ENCODE measurements at places on chromosomes 4 and X.
A peak's percentile ranks its signal among the peaks of the same experiment; 100 is the strongest.

DNA sequence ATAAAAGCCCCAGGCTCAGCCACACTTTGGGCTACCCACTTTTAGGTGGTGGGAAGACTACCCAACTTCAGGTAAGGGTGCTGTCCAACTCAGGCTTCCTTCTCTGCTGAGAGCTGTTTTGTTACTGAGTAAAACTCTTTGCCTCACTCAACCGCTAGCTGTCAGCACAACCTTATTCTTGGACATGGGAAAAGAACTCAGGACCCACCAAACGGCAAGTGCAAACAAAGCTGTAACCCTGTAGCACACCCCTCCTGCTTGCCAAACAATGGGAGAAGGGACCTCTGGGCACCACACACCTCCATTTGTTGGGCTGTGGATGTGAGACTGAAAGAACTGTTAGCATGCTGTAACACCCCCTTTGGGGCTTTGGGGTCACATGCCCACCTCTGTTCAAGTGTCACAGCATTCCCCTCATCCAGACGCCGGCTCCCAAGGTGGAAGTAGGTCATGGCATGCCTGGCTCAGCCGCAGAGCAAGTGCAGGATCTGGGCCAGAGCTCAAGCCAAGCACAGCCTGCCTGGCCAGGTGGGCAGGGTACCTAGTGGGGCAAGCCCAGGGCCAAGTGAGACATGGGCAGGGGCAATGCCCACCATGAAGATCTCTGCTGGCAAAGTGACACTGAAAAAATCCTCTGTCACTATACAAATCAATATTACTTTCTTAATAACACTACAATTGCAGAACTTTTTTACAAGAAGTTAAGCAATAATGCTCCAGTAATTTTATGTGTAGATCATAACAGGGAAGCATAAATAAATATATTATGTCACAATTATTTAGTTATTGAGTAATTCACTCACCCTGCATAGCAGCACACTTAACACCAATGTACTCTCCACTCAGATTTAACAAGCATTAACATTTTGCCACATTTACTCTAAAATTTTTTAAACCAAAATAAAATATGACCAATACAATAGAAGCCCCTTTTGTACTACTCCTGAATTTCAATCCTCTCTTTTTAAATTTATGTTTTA lies 107.2 kb downstream of the TBCK start:
- no peak for DNase-seq

GRCh38 chrX:14673764-14674163 lies 144.4 kb downstream of the GLRA2 start:
- DNase-seq = no peak

GRCh38 chr4:87531621-87532020 lies 2.4 kb upstream of the SPARCL1 start:
- no peak for DNase-seq

DNA sequence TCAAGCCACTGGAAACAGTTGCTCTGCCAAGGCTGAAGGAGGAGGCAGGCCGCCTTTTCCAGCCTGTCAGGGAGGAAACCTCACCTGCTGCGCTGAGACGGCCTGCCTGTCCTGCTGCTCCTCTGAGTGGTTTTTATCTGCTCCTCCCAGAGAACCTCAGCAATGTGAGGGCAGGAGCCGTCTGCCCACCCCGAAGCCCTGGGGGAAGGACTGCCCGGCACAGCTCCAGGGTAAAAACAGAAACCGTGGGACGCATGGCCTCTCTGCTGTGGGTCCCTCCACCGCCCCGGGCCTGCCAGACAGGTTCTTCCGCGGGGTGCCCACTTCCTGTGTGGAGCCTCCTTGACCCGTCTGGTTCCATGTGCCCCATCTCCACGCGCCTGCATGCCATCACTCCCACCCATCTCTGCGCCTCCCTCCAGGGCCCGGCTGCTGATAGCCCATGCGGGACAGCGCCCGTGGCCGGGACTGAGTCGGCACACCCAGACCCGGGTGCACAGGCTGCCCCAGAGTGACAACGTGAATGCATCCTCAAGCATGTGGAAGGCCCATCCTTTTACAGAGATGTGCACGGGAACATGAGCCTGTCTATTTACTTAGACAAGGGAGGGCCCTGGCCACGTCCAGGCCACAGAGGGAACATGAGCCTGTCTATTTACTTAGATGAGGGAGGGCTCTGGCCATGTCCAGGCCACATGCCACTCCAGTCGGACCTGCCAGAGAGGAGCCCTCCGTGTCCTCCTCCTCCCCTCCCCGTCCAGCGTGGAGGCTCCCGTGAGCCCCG lies 4.0 kb upstream of the SLC49A3 start:
- DNase-seq = no peak

- DNase-seq = no peak
These were observed 45.9 kb upstream of the F9 start for GRCh38 chrX:139484591-139484990.

DNA sequence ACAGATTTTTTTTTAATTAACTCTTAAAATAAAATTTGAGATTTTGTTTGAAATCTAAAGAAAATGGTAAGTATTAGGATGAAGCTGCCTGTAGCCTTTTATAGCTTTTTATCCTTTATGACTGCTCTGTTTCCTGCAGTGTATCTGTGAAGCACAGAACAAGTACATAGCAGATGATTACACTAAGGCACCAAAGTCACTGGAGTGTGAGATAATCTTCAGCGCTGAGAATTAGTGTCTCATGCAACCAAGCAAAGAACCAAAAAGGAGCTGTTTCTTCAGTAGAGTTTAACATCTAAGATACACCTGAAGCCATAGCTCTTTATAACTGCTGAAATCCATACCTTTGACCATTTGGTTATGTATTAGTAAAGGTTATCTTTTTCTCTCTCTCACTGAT lies 1989.8 kb upstream of the PCDH10 start:
- DNase-seq = no peak

DNA sequence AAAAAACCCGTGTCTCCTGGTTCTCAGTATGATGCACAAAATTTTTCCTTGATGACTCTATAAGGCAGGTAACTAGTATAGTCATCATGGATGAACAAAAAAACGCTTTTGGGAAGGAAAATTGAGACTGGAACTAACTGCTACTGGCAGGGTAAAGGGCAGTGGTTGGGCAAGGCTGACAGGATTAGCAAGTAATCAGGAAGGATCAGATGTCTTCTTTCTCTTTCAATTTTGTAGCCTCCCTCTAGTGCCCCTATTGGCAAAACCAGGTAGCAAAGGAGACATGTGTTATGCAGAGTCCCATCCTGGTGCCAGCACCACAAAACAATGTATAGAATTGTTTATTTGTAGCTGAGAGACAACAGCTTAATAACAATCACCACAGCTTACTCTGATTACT lies 12.8 kb upstream of the SLITRK4 start:
- DNase-seq = no peak

- no peak for DNase-seq
These were observed 6.8 kb downstream of the TXK start for GRCh38 chr4:48127231-48127630.

GRCh38 chrX:11632732-11633131 lies 33.0 kb downstream of the ARHGAP6 start:
- no peak for DNase-seq

GRCh38 chr4:150145090-150145945 lies 67.1 kb downstream of the DCLK2 start:
- no peak for DNase-seq

DNA sequence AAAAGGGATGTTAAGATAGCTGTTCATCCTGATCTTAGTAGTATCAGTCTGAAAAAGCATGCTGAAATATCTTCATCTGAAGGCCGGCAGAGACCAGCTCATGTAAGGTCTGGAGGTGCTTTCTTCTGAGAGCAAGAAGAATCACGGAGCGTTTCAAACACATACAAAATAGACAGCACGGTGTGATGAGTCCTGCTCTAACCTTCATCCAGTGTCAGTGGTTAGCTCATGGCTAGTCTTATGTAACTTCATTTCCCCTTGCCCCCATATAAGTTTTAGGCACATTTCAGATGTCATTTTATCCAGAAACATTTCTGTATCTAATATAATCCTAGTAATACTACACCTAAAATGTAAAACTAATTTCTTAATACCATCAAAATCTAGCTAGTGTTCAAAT lies 27.8 kb downstream of the ADD1 start:
- DNase-seq = no peak

GRCh38 chrX:133005042-133005441 lies 46.6 kb upstream of the HS6ST2 start:
- DNase-seq = no peak

DNA sequence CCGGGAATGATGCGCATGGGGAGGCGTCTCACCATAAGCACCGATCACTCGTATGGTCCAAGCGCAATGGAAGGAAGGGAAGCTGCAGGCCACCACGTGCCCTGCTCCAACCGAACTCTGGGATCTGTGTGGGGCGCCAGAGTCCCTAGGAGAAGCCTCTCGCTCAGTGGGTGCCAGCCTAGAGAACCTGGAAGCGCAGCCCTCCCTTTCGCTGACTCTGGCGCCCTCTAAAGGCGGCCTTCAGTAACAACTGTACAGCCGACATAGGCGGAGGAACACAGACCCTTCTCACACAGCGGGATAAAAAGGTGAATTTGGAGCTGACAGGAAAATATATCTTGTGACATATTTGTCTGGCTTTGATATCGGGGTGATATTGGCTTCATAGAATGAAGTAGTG lies 76.0 kb downstream of the INTS6L start:
- DNase-seq = peak; percentile 4

DNA sequence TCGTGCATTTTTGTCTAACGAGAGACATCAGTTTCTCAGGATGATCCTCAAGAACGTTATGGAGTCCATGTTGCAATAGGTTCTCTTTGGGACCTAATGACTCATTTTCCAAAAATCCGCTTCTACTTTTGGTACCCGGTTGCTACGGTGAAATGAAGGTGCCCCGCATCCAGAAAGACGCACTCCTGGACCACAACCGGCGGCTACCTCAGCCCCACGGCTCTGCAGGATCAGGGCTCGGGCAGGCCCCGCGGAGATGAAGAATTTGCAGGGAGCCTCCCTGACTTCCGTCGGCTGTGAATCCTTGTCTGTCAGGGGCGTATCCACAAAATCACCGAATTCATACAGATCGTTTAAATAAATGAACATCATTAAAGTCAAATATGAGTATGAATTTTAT lies 15.6 kb downstream of the GTPBP6 start:
- no peak for DNase-seq

GRCh38 chr4:187378441-187378840 lies 617.1 kb upstream of the ZFP42 start:
- no peak for DNase-seq

DNA sequence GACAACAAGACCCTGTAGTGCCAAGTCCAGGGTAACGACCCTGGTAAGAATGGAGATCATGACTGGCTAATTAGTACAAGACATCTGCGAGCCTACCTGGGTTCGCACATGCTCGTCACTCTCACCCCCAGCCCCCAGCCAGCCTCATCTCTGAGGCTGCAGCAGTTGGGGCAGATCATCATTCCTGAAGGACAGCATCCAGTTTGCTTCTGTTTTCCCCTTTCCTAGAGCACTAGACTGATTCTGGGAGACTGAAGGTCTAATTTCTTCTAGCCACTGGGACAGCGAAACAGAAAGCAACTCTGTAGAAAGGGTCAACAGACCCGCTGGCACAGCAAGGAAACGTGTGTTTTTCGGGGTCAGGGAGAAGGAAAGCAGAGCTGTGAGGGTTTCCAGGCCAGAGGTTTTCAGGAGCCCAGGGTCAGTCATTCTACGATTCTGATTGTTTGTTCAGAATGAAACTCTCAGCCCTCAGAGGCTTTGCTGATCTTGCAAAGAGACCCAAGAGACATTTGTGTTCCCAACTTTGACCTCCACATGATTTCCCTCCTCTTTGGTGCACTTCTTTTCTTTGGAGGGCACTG lies 343.1 kb upstream of the NOCT start:
- no peak for DNase-seq

DNA sequence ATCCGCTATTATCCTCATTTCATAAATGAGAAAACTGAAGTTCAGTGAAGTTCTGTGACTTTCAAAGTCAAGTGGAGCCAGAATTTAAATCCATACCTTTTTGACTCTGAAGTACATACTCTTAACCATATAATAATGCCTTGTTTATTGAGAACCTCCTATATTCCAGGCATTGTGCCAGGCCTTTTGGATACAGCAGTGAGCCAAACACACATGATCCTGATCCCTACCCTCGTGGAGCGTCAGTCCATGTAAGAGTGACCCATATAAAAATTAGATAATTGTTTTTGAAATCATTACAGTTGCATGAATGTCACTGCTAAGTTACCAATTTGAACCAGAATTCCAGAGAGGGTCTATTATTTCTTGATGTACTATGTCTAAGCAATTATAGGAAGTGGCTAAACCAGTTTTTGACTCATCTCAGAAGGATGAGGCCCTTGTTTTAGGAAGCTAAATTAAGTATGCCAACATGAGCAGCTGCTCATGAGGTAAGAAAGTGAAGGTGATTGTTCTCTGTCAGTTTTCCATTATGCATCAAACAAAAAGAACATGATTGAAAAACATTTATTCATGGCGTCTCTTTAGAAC lies 289.5 kb downstream of the GLUD2 start:
- no peak for DNase-seq

- no peak for DNase-seq
These were observed 192.4 kb upstream of the EDNRA start for GRCh38 chr4:147288512-147288911.

DNA sequence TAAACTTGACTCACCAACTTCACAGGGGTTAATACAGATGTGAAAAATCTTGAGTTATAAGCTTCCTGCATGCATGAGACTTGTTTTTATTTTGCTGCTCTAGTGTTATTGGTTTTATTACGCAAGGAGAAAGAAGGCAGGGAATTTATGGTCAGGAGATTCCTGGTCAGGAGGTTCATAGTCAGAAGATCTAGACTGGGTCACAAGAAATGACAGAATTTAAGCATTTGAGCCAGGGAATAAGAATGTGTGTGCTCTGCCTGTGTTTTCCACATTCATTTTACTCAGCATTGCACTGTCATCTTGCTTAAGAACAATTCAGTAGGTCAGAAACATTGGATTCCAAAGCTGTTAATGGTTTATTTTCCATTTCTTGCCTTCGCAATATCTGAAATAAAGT lies 2522.1 kb downstream of the ARAP2 start:
- no peak for DNase-seq

GRCh38 chr4:100146756-100147155 lies 43.5 kb downstream of the DDIT4L start:
- DNase-seq = no peak

DNA sequence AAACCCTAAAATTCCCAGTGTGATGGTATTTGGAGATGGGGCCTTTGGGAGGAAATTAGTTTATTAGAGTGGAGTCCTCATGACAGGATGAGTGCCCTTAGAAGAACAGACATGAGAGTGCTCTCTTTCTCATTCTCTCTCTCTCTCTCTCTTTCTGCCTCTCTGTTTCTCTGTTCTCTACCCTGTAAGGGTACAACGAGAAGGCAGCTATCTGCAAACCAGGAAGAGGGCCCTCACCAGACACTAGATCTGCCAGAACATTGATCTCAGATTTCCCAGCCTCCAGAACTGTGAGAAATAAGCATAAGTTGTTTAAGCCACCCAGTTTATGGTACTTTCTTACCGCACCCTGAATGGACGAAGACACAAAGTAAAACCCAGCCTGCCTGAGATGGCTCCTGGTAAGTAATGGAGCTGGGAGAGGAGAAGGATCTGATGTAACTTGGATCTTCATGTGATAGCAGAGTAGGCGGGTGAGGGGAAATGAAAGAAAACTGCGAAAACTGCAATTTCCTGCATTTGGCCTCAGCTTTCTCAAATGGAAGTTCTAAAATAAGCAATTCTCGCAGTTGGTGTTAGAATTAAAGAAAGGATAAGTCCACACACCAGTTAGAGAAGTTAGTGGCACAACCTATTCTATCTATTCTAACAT lies 8.7 kb upstream of the CDS1 start:
- no peak for DNase-seq

Measured in stimulated activated CD4-positive, alpha-beta T cell treated with anti-CD3 and anti-CD28 coated beads, Interleukin-1b, Interleukin-23, amount 100 ng/mL, for 1 hour (primary cell).